Naive thymus-derived CD4-positive, alpha-beta T cell (primary cell): ENCODE measurements at places on chromosomes 7 and 10. TPM values are rescaled to one million over a fixed set of nuclear protein-coding genes. Genes with fewer than 3 reads are reported as not detected.

DNA sequence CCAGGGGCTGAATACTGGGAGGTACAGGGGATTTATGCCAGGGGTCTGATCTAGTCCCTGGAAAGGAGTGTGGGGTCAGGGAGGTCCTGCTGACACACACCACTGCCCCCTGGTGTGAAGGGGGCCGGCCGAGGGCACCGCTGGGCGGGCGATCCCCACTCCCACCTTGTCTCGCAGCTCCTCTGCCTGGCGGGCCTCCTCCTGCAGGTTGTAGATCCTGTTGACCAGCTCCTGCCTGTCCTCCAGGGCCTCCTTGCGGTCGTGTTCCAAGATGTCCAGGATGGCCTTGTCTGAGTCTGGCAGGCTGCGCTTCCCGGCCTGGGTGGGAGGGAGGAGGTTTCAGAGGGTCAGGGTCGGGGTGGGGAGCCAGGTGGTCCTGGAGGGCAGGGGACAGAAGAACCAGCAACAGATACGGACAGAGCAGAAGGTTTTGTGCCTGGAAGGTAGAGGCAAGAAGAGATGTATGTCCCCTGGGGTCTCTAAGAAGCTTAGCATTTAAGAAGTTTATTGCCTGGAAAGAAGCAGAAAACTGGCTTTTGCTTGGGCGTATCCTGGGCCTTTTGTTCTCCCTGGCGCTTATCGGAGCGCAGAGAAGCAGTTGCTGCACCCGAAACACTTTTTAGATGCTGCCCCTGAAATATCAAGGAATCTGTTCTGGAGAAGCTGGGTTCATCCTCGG, 94.5 kb upstream of the GNA12 start:
- DNase-seq: no peak

The DKK1 gene
- total RNA-seq: not detected

DNA sequence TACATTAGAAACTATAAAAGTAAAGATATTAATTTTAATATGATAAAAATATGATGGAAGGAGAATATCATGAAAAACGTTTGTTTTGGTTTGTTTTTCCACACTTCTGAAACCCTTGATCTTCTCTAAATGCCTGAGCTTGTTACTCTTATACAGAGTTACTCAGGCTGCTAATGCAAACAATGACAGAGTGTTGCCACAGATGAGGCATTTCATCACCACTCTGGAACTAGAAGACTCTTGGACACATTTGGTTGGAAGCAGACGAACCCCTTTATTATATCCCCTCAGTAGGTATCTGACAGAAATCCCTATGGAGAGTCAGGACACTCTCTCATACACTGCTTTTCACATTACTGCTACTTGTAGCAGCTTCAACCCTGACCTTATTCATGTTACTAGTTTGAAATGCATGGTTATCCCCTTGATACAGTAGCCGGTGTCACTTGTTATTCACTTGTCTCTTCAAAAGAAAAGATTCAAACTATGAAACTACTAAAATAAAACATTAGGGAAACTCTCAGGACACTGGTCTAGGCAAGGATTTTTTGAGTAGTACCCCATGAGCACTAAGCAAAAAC, 66.9 kb downstream of the SEMA3C start:
- DNase-seq: no peak

GRCh38 chr10:93160140-93160539, 86.4 kb downstream of the CYP26A1 start:
- DNase-seq: no peak

- DNase-seq: no peak
Observed at GRCh38 chr7:129835569-129835968, 117.2 kb downstream of the UBE2H start.

DNA sequence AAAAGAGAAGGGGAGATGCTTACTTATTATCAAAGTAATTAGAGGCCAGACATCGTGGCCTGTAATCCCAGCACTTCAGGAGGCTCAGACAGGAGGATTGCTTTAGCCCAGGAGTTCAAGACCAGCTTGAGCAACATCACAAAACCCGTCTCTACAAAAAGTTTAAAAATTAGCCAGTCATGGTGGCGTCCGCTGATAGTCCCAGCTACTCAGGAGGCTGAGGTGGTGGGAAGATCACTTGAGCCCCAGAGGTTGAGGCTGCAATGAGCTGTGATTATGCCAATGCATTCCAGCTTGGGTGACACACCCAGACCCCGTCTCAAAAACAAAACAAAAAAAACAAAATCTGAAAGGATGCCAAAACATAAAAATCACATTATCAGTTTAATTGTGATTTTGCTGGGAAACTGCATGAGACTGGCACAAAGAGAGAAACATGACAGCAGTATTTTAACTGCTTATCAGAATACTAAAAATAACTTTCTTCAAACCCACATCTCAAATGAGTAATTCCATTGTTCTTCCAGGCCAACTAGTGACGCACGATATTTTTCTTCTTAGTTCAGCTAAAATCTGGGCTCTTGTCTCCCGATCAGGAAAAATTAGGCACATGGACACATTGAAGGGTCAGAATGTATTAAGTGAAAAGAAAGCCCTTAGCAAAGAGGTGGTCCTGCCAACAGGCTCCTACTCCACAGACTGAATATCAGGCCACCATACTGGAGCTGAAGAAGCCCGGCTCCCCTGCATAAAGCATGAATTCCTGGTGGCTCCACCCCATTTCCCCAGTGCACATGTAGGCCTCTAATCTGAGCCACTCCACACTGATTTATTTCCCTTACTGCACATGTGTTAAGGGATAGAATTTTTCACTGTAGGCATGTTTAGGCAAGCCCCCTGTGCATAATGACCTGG, 9.6 kb upstream of the CCM2 start:
- no peak for DNase-seq

- DNase-seq: no peak
Observed at GRCh38 chr10:62831346-62831745, 15.2 kb upstream of the EGR2 start.

DNA sequence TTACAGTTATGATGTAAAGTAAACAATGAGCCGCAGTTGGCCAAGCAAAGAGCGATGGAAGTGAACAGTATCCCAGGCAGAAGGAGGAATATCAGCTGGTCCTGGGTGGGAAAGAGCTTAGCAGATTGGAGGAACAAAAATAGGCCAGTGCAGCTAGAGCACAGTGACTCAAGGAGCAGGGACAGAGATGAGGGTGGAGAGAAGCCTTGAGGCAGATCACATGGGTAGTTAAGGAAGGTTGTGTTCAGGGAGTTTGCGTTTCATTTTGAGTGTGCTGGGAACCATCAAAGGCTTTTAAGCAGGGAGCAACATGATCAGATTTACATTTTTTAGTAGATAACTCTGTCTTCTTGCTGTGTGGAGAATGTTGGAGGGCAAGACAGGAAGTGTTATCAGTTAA, 113.6 kb downstream of the OAT start:
- DNase-seq: no peak

The MAT1A gene
- not detected for total RNA-seq

DNA sequence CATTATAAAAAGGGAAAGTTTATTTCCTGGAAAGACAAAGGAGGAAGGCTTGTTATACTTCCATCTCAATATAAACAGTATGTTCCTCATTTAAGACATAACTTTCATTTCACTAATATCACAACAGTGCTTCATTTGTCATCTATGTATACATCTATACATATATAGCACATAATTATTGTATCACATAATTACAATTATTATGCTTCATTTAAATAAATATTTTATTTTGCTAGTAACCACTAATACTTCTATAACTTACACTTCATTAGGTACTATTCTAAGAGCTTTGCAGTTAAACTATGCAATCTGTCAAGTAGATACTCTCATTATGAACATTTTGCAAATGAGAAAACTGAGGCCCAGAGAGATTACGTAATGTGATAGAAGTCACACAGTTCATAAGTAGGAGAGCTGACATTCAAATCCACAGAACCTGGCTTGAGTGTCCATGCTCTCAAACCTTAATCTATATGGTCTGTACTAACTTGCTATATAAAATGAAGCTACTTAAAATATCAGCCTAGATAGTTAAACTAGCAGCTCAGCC, 86.5 kb downstream of the PPP1R3A start:
- DNase-seq: no peak

GRCh38 chr7:47332681-47333553, 249.0 kb downstream of the TNS3 start:
- no peak for DNase-seq

The GIMAP8 gene
- total RNA-seq: 69.7 TPM
